ENCODE measurements at places on chromosomes 7 and 10.

- H3K36me3 ChIP-seq, result no peaks in the 10 kb centered on the region
- no peak overlapping the region for H3K27ac ChIP-seq
- no peaks in the 10 kb centered on the region for H3K27me3 ChIP-seq
- DNase-seq, result no peak
- H3K4me1 ChIP-seq, result no peaks in the 10 kb centered on the region
Observed at GRCh38 chr10:76882245-76882644, 755.4 kb downstream of the KCNMA1 start.

DNA sequence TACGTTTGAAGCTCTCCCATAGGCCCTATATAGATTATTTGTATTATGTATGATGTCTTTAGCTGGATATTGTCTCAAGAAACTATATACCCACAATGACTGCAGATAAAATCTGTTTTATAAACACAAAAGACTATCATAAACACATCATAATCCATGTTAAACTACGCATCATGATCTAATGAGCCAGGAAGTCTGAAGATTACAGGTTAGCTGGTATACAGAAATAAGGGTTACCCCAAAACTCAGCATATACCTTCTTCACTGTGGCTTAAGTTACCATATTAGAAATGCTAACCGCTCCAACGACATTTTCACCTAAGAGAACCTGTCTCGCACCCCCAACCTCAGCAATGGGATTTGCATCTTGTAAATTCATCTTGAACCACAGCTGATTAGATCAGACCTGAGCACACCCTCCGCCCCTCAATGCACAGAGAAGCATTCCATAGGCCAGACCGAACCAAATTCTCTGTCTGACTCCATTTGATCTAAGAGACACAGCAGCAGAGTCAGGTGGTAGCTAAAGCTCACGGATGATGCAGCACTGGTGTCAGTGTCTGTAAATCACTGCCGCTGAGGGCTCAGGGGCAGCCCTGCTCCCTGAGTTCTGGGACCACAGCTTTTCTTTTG, 124.9 kb downstream of the NPY start:
- H3K4me1 ChIP-seq, result peaks cover 5% of the 10 kb centered on the region
- H3K27me3 ChIP-seq, result no peaks in the 10 kb centered on the region

DNA sequence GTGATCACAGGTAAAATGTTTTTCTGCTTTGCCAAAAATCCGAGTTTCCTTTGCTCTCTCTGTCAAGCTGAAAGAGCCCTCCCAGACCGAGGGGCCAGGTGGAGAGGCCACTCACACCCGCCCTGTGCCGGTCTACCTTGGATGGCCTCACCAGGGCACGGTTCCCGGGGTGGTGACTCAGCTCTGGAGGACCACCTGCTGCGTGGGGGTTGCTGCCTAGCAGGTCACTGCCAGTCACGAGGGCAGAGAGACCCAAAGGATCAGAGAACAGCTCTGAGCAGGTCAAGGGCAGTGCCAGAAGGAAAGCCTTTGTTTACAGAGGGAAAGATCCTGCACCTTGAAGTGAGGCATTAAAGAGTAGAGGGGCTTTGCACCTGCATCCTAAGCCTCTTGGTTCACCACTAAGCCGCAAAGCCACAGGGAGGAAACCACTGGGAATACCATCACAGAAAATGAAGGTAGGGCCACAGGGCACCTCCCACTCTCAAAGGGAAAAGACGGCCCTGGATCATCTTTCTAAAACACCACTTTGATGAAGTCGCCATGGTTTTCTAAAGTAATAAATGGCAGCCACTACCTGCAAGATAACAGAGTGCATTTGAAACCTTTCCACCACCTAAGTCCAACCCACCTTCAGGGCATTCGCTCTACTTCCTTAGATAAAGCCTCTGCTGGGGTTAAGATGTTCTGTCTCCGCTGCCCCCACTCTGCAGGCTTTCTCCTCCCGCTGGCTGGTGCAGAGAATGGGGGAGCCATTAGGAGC, 160.3 kb upstream of the KLF14 start:
- no peak overlapping the region for H3K4me3 ChIP-seq
- peak; percentile 35 for DNase-seq
- peaks cover 57% of the 10 kb centered on the region for H3K4me1 ChIP-seq

DNA sequence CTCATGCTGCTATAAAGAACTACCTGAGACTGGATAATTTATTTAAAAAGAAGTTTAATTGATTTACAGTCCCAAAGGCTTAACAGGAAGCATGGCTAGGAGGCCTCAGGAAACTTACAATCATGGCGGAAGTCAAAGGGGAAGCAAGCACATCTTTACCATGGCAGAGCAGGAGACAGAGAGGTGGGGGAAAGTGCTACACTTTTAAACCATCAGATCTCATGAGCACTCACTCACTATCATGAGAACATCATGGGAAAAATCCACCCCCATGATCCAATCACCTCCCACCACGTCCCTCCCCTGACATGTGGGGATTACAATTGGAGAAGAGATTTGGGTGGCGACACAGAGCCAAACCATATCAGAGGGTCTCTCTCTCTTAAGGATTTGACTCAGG, 108.6 kb upstream of the PODXL start:
- no peaks in the 10 kb centered on the region for H3K27me3 ChIP-seq
- H3K4me1 ChIP-seq, result no peaks in the 10 kb centered on the region
- H3K4me3 ChIP-seq, result no peak overlapping the region
- H3K27ac ChIP-seq, result no peak overlapping the region
- no peak for DNase-seq
- no peaks in the 10 kb centered on the region for H3K36me3 ChIP-seq

- no peak overlapping the region for H3K27ac ChIP-seq
- peak overlapping the region; percentile 3 for H3K4me3 ChIP-seq
- no peak for DNase-seq
- no peaks in the 10 kb centered on the region for H3K27me3 ChIP-seq
- H3K4me1 ChIP-seq, result peaks cover 42% of the 10 kb centered on the region
- H3K36me3 ChIP-seq, result peaks cover 3% of the 10 kb centered on the region
Observed at GRCh38 chr10:132421847-132422751, 25.1 kb downstream of the PWWP2B start.

DNA sequence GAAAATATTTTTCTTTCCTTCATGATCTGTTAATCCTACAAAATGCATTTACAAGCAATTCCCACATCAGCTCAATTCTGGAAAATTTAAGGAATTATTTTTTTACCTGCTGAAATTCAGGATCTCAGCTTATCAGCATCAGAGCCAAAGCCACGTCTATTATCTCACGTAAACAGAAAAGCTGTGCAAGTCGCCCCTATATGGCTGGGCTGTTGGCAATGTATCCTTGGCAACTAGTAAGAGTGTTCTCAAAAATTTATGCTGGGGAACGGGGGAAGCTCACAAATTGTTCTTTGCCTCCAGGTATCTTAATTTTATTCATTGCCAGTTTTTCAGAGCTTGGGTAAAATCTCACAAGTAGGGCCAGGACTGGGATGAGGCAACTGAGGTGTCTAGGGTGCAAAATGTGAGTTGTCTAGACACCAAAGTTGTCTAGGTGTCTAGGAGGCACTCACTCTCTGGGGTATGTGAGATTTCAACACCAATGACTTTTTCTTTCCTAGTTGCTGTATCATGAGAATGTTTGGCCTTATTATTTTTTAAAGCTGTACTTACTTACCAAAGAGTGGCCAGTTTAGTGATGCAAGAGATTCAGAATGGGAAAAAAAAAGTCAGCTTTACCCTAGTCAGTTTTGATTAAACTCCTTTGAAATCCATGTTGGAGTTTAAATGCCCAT, 5.1 kb downstream of the GSTO2 start:
- H3K4me1 ChIP-seq, result peaks cover 18% of the 10 kb centered on the region
- no peak for DNase-seq
- H3K27ac ChIP-seq, result no peak overlapping the region
- H3K27me3 ChIP-seq, result peaks cover 12% of the 10 kb centered on the region
- H3K36me3 ChIP-seq, result no peaks in the 10 kb centered on the region

GRCh38 chr7:107652642-107653041, 8.0 kb upstream of the SLC26A4 start:
- no peaks in the 10 kb centered on the region for H3K4me1 ChIP-seq
- no peak overlapping the region for H3K4me3 ChIP-seq
- no peaks in the 10 kb centered on the region for H3K36me3 ChIP-seq
- no peak for DNase-seq
- no peak overlapping the region for H3K27ac ChIP-seq

GRCh38 chr7:135180122-135180521, 9.6 kb upstream of the CYREN start:
- no peaks in the 10 kb centered on the region for H3K4me1 ChIP-seq
- H3K36me3 ChIP-seq, result peaks cover 26% of the 10 kb centered on the region
- H3K27me3 ChIP-seq, result no peaks in the 10 kb centered on the region

GRCh38 chr7:25037325-25037724, 57.3 kb upstream of the OSBPL3 start:
- H3K27me3 ChIP-seq, result no peaks in the 10 kb centered on the region
- H3K4me1 ChIP-seq, result no peaks in the 10 kb centered on the region
- H3K4me3 ChIP-seq, result no peak overlapping the region
- no peaks in the 10 kb centered on the region for H3K36me3 ChIP-seq
- no peak for DNase-seq

DNA sequence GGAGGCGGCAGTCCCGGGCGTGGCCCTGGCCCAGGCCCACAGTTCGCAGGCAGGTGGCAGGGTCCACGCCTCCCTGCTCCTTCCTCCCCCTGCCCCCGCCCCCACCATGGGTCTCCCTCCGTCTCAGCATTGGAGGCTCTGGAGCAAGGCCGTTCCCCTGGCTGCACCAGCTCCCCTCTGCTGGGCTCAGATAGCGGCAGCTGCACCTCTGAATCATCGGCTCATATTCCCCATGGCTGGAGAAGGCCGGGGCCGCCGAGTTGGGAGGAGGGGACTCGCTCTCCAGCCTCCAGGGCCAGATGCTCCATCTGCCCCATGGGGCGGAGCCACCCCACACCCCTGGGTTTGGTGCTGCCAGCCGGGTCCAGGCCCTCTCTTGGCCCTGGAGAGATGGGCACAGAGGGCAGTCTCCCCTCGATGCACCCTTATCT, 145.0 kb downstream of the ELFN1 start:
- no peak overlapping the region for H3K4me3 ChIP-seq
- no peak for DNase-seq
- peaks cover 13% of the 10 kb centered on the region for H3K36me3 ChIP-seq
- H3K27ac ChIP-seq, result no peak overlapping the region
- H3K4me1 ChIP-seq, result peaks cover 21% of the 10 kb centered on the region

DNA sequence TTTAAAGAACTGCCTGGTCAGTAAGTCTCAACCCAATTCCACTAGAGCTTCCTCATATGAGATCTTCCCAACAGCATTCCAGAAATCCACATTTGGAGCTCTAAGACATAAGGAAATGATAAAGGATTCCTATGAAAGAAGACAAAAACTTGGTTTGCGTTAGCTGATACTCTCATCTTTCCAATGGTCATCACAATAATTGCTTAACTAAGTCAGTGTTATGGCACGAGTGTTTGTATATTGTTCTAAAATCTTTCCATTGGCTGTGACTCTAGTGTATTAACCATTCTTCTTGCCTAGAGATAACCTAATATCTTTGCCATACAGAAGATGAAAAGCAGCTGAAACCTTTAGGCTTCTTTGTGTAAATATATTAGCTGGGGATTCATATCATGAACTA, 289.0 kb downstream of the SNX13 start:
- no peaks in the 10 kb centered on the region for H3K27me3 ChIP-seq
- no peak for DNase-seq
- H3K27ac ChIP-seq, result no peak overlapping the region
- no peaks in the 10 kb centered on the region for H3K36me3 ChIP-seq
- H3K4me3 ChIP-seq, result no peak overlapping the region

- DNase-seq, result peak; percentile 56
- peaks cover 36% of the 10 kb centered on the region for H3K4me1 ChIP-seq
- no peak overlapping the region for H3K27ac ChIP-seq
- peak overlapping the region; percentile 70 for H3K4me3 ChIP-seq
- H3K36me3 ChIP-seq, result peaks cover 17% of the 10 kb centered on the region
Observed at GRCh38 chr10:5890452-5890915, 441 bp downstream of the FBH1 start.

- no peak overlapping the region for H3K4me3 ChIP-seq
- no peaks in the 10 kb centered on the region for H3K4me1 ChIP-seq
- H3K27me3 ChIP-seq, result no peaks in the 10 kb centered on the region
Observed at GRCh38 chr10:126373147-126373546, 15.1 kb downstream of the ADAM12 start.

- no peak for DNase-seq
- H3K4me1 ChIP-seq, result no peaks in the 10 kb centered on the region
- no peaks in the 10 kb centered on the region for H3K27me3 ChIP-seq
- no peaks in the 10 kb centered on the region for H3K36me3 ChIP-seq
- no peak overlapping the region for H3K4me3 ChIP-seq
Observed at GRCh38 chr7:132296820-132297219, 279.4 kb downstream of the PLXNA4 start.

GRCh38 chr7:57414852-57415251, 35.1 kb upstream of the ZNF716 start:
- H3K27me3 ChIP-seq, result no peaks in the 10 kb centered on the region
- no peak overlapping the region for H3K27ac ChIP-seq
- DNase-seq, result no peak
- H3K36me3 ChIP-seq, result no peaks in the 10 kb centered on the region
- H3K4me3 ChIP-seq, result no peak overlapping the region

GRCh38 chr7:148060724-148061123, 529.8 kb upstream of the C7orf33 start:
- H3K4me3 ChIP-seq, result no peak overlapping the region
- no peak overlapping the region for H3K27ac ChIP-seq
- no peaks in the 10 kb centered on the region for H3K27me3 ChIP-seq
- no peaks in the 10 kb centered on the region for H3K36me3 ChIP-seq
- H3K4me1 ChIP-seq, result no peaks in the 10 kb centered on the region
- DNase-seq, result no peak

DNA sequence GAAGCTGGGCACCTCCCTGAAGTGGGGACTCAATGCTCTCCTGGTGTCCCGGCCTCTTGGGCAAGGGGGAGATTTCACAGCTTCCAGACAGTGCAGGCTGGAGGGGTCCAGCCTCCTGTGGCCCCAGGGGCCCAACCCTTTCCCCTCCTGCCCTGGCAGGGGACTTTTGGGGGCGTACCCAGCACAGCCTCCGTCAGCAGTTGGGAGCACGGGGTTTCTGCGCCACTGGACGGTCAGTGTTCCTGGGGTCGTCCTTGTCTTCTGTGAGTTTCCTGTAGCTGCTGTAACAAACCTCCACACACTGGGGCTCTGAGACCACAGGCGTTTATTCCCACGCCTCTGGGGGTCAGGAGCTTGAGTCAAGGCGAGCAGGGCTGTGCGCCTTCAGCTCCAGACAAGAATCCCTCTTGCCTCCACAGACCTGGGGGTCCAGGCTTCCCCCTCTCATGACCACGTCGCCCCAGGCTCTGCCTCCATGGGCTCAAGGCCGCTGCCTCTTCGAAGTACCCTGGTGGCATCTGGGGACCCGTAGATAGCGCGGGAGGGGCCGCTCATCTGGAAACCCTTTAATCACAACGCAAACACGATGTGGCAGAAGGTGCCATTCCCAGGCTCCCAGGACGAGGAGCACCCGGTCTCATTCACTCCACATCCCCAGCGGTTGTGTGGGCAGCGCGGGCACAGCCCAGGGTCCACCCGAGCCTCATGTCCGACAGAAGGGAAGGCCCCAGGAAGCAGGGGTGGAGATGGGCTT, 14.0 kb downstream of the PWWP2B start:
- no peak overlapping the region for H3K4me3 ChIP-seq
- H3K4me1 ChIP-seq, result peaks cover 21% of the 10 kb centered on the region
- no peak for DNase-seq
- H3K27ac ChIP-seq, result no peak overlapping the region
- peaks cover 10% of the 10 kb centered on the region for H3K36me3 ChIP-seq
- no peaks in the 10 kb centered on the region for H3K27me3 ChIP-seq
